Posterior vena cava (tissue), 2 donors: ENCODE measurements at places on chromosomes 13 and 19.

DNA sequence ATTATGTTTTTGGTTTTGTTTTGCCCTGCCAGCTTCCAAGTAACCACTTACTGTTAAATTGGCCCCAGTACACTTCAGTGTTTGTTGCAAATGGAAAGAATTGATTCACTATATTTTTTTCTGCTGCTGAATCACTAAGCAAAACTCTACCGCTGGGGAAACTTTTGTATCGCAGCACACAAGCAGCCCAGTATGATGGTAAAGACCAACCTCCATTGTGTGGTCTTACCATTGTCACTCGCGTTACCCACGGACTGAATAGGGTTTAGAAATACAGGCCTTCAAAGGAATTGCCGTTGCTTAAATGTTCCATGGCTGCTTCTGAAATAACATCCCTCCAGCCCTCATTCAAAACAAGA, 7.9 kb downstream of the SPATA13 start:
- no peak for DNase-seq

DNA sequence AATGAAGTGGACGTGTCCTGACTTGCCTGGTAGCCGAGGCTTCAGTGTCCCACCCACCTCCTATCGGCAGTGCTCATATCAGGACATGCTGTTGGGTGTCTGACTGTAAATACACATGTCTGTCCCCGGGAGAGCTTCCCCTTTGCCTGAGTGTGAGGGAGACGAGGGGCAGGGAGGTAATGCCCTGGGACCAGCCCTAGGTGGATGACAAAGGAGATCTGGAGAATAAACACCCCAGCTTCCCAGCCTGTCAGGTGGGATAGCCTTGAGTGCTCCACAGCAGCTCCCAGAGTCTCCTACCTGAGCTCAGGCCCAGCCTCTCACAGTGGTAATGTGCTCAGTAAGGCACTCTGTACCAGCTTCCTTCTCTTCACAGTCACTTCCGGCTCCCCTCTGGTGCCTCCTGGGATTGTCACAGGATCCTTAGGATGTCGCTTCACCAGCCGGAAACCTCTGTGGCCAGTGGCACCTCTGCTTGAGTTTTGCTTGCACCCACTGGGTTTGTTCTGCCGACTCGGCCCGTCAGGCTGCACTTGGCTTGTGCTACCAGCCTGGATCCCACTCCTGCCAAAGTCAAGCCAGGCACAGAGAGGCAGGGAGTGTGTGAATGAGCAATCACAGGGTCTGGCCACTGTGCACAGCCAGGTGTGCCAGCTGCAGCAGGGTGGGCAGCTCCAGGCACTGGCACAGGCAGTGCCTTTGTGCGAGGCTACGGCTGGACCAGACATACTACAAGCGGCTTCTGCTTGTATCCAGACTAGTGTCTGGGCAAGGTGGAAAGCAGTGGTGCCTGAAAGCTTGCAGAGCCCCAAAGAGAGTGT, 54.4 kb upstream of the RGCC start:
- no peak for DNase-seq

DNA sequence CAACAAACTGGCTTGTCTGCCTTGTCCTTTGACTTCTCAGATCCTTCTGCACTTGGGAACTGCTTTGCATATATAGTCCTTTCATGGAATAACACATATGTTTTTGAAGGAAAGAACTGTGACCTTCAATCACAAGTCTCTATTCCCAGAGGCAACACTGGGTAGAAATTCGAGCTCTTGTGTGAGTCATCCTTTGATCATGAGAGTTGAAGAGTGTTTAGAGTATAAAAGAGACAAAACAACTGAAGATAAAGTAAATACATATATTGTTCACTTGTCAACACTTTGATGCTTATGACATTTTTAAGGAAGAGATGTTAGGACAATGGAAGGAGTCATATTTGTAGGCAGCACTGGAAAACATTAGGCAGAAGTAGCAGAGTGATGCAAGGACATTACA, 5.2 kb upstream of the OR7A5 start:
- DNase-seq, result no peak

DNA sequence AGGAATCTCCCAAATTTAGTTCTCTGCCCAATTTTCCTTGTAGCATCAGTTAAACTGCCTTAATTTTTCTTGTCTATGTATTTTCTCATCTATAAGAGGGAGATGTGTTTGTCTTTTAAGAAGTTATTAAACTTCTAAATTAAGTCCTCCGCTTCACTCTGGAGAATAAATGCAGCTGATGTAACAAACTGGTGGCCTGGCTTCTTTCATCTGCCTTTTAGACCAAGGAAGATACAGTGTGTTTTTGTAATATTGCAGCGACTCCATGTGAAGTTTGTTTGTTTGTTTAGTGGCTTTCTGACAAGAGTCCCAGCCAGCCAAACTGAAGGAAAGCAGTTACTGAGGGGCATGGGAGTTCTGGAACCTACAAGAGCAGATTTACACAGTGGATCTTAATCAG, 56.4 kb downstream of the KLF12 start:
- no peak for DNase-seq

- DNase-seq, result no peak
Measured at GRCh38 chr19:7861619-7862412, 12.4 kb downstream of the PRR36 start.

DNA sequence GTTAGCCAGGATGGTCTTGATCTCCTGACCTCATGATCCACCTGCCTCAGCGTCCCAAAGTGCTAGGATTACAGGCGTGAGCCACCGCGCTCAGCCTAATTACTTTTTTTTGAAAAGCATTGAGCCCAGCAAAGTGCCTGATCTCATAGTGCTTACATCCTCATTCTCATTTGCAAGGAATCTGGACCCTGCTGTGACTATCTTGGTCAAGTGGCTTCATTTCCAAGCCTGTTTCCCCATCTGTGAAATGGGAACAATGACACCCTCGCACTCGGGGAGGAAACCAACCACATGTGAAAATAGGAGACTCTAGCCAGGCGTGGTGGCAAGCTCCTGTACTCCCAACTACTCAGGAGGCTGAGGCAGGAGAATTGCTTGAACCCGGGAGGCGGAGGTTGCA, 1.6 kb upstream of the PLEKHA4 start:
- no peak for DNase-seq

DNA sequence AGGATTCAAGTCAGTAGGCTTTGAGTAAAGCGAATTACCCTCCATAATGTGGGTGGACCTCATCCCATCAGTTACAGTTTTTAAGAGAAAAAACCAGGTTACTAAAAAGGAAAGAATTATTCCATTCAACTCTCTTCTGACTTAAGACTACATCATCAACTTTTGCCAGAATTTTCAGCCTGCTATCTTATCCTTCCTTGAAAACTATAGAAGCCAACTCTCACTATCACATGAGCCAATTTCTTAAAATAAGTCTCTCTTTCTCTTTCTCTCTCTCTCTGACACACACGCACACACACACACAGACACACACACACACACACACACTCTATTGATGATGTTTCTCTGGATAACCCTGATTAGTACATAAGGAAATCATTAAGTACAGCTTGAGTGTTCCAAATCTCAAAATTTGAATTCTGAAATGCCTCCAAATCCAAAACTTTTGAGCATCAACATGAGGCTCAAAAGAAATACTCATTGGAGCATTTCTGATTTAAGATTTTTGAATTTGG, 217.0 kb upstream of the PRR20A start:
- DNase-seq, result no peak
